Mesothelial cell of epicardium (in vitro differentiated cells): ENCODE measurements at places on chromosomes 12 and 14. TPM values are rescaled to one million over a fixed set of nuclear protein-coding genes. Genes with fewer than 3 reads are reported as not detected.
A peak's percentile ranks its signal among the peaks of the same experiment; 100 is the strongest.

GRCh38 chr14:30283822-30284446 lies 275.0 kb upstream of the G2E3 start:
- DNase-seq, result no peak
- no peak overlapping the region for H3K27ac ChIP-seq
- no peak overlapping the region for H3K4me3 ChIP-seq
- H3K4me1 ChIP-seq, result no peaks in the 10 kb centered on the region
- no peaks in the 10 kb centered on the region for H3K27me3 ChIP-seq

DNA sequence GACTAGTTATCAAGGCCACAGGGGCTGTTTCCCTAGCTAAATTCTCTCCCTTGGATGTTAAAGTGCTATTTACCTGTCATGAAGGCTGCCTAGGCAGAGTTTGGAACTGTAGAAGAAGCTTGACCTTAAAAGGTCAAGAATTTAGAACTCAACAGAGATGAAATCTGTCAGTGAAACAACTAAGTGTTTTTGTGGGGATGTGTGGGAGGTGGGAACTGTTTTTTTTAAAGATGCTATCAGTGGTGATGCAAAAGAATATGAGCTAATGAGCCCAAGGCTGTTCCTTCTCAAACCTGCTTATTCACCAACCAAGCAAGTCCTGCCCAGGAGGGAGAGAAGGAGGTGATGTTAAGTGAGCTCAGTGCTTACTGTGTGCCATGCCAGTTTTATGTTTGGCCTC lies 40.8 kb upstream of the POC1B start:
- H3K4me1 ChIP-seq, result peaks cover 34% of the 10 kb centered on the region
- H3K4me3 ChIP-seq, result no peak overlapping the region
- H3K27me3 ChIP-seq, result no peaks in the 10 kb centered on the region
- no peaks in the 10 kb centered on the region for H3K36me3 ChIP-seq

GRCh38 chr14:22426711-22427110 lies 162.3 kb downstream of the DAD1 start:
- no peak for DNase-seq
- H3K4me1 ChIP-seq, result peaks cover 51% of the 10 kb centered on the region
- H3K36me3 ChIP-seq, result no peaks in the 10 kb centered on the region
- H3K4me3 ChIP-seq, result no peak overlapping the region

GRCh38 chr12:63917864-63918799 lies 73.6 kb downstream of the SRGAP1 start:
- H3K4me3 ChIP-seq, result no peak overlapping the region
- H3K27ac ChIP-seq, result peak overlapping the region; percentile 44
- H3K36me3 ChIP-seq, result peaks cover 3% of the 10 kb centered on the region
- no peaks in the 10 kb centered on the region for H3K27me3 ChIP-seq
- peaks cover 43% of the 10 kb centered on the region for H3K4me1 ChIP-seq

DNA sequence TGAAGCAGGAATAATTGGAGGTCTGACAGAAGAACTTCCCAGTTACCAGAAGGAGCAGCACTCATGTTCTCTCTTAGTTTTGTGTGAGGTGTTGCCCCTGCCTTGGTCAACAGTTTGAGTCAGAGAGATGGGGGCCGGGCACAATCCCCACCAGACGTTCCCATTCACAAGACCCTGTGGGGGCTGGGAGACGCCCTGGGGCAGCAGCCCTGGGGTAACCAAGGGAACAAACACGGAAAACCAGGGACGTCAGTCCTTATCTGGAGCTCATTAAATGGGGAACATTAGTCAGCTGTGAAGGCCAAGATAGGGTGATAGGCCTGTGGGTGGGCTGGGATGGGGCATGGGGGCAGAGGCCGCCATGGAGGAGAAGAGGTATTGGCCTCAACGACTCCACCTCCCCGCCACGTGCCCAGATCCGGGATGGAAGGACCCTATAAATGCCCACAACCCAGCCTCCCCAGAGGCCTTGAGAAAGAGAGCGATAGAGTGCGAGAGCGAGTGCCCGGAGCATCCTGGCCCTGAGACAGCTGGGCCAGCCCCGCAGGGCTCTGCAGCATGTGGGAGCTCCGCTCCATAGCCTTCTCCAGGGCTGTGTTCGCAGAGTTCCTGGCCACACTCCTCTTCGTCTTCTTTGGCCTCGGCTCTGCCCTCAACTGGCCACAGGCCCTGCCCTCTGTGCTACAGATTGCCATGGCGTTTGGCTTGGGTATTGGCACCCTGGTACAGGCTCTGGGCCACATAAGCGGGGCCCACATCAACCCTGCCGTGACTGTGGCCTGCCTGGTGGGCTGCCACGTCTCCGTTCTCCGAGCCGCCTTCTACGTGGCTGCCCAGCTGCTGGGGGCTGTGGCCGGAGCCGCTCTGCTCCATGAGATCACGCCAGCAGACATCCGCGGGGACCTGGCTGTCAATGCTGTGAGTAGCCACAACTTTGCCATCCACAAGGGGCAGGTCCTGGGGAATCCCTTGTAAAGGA lies at the start of gene AQP2:
AQP2 (plus strand) TSS at position 465 of the 979 bp plus-strand sequence; CDS start at position 559, 94 bp downstream.
- no peak for DNase-seq
- no peaks in the 10 kb centered on the region for H3K36me3 ChIP-seq
- peaks cover 18% of the 10 kb centered on the region for H3K27me3 ChIP-seq
- peaks cover 17% of the 10 kb centered on the region for H3K4me1 ChIP-seq
- no peak within 1 kb of the TSS for H3K4me3 ChIP-seq
- H3K27ac ChIP-seq, result no peak within 1 kb of the TSS

DNA sequence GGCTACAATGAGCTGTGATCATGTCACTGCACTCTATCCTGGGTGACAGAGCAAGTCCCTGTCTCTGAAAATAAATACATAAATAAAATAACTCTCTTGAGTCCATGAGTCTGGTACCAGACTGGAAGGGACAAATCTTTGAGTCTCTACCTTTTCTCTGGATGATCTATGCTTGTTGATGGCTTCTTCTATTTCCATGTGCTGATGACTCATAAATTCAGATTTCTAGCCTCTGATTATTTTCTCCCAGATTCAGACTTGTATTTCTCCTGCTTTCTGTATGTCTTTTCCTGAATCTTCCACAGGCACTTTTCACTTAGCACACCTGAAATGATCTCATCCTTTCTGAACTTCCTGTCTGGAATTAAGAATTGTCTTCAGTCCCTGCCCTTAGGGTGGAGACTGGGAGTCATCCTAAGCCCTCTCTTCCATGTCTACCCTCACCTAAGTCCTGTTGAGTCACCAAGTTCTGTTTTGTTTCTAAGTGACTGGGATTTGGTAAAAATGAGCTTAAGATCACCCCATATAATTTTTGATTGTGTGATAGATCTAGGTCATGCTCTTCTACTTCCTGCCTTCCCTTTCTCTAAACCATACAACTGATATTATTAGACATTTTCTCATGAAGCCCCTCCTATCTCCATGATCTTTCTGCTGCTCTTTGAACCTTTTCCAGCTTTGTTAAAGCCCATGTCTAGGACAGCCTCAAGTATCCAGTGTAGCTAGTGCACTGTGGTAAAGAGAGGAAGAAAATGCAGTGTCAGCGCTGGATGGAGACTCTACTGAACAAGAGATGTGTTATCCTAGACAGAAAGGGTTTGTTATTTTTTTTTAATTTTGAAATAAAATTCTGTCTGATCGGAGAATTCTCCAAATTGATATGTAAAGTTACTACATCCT lies 13.1 kb downstream of the AKAP6 start:
- H3K27me3 ChIP-seq, result no peaks in the 10 kb centered on the region
- DNase-seq, result no peak
- H3K36me3 ChIP-seq, result no peaks in the 10 kb centered on the region
- peaks cover 27% of the 10 kb centered on the region for H3K4me1 ChIP-seq
- H3K4me3 ChIP-seq, result no peak overlapping the region

DNA sequence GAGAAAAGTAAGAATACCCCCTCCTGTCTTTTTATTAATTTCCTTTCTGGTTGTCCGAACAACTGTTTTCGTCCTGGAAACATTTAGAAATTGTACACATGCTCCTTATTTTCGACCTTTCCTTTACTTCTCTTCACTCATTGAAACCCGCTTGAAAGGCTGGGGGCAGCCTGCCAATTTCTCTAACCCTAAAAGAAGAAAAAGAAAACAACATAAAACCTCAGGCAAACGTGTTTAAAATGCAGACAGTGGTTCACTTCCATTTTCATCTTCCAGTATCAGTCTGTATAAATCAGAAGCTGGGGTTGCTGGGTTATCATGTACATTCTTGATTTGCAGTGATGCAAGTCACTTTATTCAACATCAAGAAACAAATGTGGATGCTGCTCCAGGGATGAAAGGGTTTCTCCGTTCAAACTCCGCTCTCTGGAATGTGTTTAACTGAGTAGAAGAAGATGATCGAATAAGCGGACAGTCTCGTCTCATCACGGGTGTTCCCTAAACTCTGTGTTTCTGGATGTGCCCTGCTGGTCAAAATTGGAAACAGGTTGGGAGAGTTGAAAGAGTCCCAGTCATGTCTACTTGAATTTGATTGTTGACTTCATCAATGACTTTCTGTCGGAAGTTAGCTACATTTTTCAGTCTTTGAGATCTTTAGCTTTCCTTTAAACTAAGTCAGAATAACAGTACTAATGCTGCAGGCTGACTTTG lies 1042.2 kb downstream of the BCL11B start:
- DNase-seq, result no peak
- no peaks in the 10 kb centered on the region for H3K36me3 ChIP-seq

The KRT71 gene
- not detected in 3 replicates for total RNA-seq

The MYO1A gene
- 0.22 to 0.59 TPM (median 0.27 TPM) in 3 replicates for total RNA-seq

The CFAP251 gene
- total RNA-seq, result 6.6 to 6.9 TPM (median 6.6 TPM) in 3 replicates

The ISM2 gene
- 0.18 to 0.25 TPM (median 0.24 TPM) in 3 replicates for total RNA-seq
